ENCODE measurements at places on chromosomes 12 and 14.

DNA sequence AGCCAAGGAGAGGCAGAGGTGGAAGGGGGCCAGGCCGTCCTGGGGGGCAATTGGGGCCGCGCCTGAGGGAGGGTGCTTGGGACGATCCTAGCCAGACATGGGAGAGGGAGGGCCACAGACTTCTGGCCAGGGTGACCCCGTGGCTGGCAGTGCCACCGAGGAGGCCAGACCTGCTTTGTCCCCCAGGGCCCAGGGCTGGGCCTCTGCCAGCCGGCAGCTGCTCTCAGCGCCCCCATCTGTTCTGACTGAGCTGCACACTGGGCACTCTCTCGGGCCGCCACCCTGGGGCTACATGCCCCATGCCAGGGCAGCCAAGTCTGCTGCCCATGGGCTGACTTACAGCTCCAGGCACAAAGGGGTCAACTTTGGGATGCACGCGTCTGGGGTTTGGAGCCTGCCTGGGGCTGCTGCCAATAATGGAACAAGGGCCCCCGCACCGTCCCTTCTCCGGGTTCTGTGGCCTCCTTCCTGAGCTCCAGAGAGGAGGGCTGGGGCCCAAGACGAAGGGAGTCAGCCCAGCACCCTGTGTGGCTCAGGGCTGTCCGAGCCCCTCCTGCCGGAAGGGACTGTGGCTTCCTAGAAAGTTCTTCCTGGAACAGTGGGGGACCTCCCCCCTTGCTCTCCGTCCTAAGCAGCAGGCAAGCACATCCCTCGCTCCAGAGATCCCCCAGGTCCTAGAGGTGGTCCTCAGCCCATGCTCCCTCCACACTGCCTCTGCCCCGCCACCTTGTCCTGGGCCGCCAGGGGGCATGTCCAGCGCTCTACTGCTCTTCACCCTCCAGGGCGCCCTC is 1.1 kb downstream of the ADSS1 start:
- peak; percentile 46 for DNase-seq

DNA sequence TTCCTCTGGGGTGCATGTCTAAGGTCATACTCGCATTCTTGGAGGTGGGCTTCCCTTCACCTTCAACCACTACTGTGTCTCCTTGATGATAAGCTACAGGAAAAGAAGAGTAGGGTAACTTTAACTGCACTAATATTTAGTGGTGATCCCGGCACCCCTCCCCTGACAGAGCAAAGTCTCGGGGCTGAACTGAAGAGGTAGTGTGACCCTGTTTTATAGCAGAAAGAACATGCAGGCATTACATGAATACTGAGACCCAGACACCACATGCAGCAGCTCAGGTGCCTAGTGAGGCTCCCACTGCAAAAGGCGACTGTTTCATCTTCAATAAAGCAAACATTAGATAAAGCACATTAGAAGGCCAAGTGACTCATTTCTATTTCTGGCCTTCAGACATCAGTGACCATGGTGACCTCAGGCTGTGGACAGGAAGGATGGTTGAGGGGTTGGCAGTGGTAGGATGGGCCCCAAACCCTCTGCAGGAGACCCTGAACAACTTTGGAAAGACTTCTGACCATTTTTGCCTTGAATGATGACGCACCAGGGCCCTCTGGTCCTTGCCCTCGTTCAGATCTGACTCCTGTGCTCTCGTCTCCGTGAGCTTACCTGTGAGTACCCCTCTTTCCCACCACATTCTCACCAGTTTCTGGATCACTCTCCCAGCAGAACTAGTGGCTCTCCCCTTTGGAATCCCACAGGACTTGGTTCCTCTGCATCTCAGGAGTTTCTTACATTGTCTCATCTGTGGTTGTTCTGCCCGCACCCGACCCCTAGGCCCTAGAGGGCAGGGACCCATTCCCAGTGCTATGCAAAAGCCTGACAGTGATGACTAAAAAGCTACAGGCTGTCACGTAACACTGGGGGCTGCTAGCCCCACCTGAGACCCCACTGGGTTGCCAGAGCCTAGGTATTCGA is 23.8 kb upstream of the JPH4 start:
- no peak for DNase-seq

DNA sequence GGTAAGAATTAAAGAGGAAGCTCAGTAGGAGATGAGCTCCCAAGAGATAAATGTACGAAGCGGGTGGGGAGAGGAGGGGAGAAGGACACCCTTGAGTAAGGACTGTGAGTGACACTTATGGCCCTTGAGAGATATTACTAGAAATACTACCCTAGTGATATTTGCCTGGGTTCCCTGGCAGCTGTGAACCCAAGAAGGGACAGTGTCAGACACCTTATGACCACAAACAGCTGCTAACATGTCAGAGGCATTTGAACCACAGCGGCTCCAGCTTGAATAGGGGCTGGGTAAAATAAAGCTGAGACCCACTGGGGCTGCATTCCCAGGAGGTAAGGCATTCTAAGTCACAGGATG is 19.6 kb upstream of the SLC6A12 start:
- DNase-seq, result peak; percentile 9

GRCh38 chr14:85576218-85576617 is 46.3 kb downstream of the FLRT2 start:
- no peak for DNase-seq

GRCh38 chr12:122501489-122501989 is 807 bp upstream of the ZCCHC8 start:
- no peak for DNase-seq

GRCh38 chr12:81798294-81798693 is 39.1 kb upstream of the PPFIA2 start:
- DNase-seq, result no peak

- DNase-seq, result peak; percentile 84
These were observed 52.9 kb downstream of the ANO6 start for GRCh38 chr12:45268672-45269411.

DNA sequence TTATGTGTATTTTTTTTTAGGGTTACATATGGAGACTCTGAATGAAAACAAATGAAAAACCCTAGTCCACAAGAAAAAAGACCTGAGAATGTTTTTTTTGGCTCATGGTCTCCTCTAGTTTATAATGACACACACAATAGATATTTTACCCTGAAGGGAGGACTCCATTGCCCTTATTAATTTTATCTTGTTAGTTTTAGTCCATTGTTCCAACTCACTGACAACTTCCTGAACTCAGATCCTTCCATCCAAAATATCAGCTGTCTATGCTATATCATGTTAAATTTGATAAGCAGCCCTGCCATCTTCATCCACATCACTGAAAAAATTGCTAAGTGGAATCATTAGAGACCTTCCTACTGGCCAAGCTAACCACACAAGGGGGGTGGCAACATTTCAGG is 232.1 kb downstream of the MON2 start:
- peak; percentile 79 for DNase-seq

DNA sequence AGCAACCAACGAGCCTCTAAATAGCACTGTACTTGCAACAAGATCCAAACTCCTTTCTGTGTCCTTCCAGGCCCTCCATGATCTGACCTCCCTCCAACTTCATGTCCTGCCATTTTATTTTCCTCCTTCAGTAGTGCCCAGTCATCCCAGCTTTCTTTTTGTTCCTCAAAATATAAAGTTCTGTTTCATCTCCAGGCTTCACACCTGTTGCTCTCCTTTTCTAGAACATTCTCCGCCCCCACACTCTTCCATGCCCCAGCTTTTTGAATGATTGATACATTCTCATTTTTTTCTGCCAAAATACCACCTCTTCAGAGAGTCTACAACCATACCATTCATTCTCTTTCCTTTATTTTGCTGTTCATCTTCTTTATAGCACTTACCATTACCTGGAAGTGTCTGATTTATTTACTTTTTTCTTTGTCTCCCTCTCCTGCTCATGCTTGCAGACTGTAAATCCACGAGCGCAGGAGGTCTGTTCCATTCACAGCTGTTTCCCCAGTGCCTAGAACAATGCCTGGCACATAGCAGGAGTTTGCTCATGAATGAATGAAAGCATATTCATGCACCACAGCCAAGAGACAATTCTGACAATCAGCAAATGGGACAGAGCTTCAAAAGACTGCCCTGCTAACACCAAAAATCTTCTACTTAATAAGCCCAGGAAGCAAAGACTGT is 296.4 kb downstream of the RPAP3 start:
- no peak for DNase-seq

DNA sequence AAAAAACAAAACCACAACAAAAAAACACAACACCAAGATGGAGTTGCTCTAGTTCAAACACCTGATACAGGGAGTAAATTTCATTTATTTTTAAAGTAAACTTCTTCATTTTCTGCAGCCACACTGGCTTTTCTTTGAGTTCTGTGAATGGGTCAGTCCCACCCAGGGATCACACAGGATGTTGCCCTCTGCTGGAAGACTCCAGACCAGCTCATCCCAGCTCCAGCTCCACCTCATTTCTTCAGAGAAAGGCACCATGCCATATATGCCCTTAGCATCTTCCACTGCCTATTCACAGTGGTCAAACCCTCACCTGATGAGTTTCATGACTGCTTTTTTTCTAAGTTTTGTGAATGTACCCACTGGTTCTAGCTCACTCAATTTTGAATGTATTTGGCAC is 8.0 kb downstream of the GLIPR1 start:
- DNase-seq, result peak; percentile 56

- DNase-seq, result peak; percentile 34
These were observed 91.2 kb downstream of the SLC25A21 start for GRCh38 chr14:37081218-37081617.

DNA sequence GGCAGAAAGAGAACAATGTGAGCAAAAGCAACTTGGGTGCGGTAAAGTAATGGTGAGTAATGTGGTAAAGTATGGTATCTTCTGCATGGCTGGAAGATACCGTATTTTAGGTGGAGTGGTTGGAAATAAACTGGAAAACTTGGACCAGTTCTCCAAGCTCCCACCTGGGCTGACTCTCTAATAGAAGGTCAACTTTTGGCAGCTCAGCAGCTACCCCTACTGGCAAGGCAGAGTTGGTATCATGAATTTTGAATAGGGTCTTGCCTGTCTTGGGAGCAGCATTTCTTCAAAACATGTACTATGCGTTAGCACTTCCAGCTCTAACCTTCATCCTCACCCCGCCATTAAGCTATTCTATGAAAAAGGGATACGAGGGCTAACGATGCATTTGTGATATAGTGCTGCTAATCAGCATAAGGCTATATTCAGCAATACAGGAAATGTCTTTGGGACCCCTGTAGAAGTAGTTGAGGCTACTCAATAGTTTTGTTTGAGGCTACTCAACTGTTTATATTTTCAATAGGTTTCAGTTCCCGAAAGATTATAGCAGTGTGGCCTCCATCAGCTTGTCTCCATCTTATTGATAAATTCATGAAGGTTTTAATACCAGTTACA is 276.3 kb upstream of the FAR2 start:
- DNase-seq, result peak; percentile 44

GRCh38 chr12:63919756-63920155 is 75.3 kb downstream of the SRGAP1 start:
- DNase-seq, result no peak

DNA sequence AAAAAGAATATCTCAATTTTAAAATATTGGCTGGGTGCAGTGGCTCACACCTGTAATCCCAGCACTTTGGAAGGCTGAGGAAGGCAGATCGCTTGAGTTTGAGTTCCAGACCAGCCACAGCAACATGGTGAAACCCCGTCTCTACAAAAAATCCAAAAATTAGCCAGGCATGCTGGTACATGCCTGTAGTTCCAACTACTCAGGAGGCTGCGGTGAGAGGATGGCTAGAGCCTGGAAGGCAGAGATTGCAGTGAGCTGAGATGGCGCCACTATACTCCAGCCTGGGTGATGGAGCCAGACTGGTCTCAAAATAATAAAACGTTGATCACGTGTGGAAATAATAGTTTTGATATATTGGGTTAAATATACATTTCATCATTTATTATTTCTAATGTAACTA is 5.7 kb downstream of the MTRFR start:
- no peak for DNase-seq

GRCh38 chr12:112944024-112944690 is 5.9 kb downstream of the OAS3 start:
- DNase-seq, result no peak

DNA sequence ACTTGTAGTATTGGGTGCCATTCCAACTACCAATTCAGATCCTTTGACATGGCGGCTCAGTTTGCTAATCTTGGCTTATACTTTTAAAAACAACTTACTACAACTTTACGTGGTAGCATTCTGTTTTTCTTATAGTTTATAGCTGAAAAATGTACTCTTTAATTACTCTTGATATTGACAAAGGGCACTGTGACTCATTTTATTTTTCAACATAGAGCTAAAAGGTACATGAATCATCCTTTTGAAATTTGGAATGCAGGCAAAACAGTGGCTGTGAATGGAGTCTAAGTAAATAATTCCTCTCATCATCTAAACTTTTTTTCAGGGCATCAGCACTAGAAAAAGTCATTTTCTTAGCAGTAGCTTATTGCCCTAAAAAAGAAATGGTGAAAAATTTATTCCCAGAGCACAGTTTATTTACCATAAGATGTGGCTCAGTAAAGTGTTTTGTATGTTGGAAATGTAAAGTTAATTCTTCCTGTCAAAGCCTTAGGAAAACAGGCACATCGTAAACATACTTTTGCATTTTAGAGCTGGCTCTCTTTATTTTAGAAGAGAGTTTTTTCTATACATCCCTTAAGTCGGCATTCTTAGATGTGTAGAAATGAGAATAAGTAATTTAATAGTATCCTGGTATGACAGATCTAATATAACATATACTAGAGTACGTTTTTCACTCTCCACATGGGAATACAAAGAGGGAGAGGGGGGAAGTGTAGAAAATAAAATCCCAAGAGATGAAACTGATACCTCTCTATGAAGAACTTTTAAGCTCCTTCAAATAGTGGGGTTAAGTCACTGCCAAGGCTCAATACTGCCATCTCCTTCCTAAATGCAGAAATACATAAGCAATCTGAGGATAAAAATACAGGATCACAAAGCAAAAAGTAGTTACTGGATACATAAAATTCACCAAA is 55.2 kb downstream of the SLC25A21 start:
- peak; percentile 91 for DNase-seq

GRCh38 chr12:50732591-50732990 is 31.3 kb upstream of the ATF1 start:
- DNase-seq, result peak; percentile 90

- no peak for DNase-seq
These were observed 139.5 kb downstream of the RMST start for GRCh38 chr12:97601934-97602720.

- DNase-seq, result no peak
These were observed 4.1 kb downstream of the KCTD10 start for GRCh38 chr12:109473006-109473405.

- no peak for DNase-seq
These were observed 208.7 kb downstream of the PCNX1 start for GRCh38 chr14:71115821-71116567.

- peak; percentile 84 for DNase-seq
These were observed 72.3 kb upstream of the TMX1 start for GRCh38 chr14:51167587-51168214.

DNA sequence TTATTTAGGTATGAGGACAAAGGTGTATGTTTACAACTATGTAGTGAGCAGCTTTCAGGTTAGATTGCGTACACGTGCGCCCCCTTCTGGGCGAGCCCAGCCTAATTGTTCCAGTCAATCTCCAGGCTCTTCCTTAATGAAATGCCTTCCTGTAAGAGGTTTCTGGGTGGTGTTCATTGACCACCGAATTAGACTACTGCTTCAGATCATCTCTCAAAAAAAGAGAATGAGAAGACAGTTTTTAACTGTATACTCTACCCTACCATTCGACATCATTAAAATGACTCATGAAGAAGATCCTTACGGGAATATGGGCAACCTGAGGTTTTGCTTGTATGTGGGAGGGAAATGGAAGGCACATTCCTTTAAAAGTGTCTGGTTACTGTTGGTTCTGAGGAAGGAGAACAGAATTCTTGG is 2.1 kb downstream of the LUM start:
- peak; percentile 77 for DNase-seq
